ENCODE measurements at places on chromosomes 1 and 21.
A peak's percentile ranks its signal among the peaks of the same experiment; 100 is the strongest.

DNA sequence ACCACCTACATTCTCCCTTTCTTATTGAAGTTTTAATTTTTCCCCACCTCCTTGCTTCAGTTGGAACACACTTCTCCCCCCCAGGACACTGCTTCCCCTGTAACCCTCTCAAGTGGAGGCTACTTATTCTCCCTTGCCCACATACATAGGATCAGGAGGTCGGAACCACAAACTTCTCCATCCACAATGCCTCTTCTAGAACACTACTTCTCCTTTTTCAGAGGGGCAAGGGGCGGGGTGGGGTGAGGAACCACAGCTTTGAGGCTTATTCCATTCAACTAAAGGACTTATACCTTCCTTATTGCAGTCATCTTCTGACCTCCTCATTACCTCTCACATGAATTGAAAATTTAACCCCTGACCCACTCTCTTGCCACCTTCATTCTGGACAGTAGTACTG, 81.3 kb downstream of the NEK7 start:
- DNase-seq = no peak

GRCh38 chr1:101124405-101124804, 98.8 kb upstream of the DPH5 start:
- DNase-seq = no peak

DNA sequence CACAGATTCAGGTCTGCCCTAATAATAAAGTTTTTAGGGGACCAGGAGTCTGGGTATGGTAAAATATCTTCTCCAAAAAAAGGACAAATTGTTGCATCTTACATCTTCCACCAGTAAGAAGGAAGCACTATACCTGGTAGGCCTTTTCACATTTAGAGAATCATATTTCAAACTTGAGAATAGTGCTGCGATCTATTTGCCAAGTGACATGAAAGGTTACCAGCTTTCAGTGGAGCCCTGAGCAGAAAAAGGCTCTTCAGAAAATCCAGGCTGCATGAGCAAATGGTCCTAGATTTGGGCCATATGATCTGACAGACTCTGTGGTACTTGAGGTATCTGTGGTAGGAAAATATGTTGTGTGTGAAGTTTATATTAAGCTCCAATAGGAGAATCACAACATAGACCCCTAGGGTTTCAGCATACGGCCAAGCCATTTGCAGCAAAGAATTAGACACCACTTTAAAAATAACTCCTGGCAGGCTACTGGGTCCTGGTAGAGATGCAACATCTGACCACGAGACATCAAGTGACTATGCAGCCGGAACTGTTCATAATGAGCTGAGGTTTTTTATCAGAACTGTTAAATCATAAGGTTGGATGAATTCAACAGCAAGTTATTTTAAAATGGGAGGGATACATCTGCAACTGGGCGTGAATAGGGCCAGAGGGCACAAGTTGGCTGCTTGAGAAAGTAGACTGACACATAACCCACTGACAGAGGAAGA, 38.6 kb upstream of the CCDC190 start:
- no peak for DNase-seq

DNA sequence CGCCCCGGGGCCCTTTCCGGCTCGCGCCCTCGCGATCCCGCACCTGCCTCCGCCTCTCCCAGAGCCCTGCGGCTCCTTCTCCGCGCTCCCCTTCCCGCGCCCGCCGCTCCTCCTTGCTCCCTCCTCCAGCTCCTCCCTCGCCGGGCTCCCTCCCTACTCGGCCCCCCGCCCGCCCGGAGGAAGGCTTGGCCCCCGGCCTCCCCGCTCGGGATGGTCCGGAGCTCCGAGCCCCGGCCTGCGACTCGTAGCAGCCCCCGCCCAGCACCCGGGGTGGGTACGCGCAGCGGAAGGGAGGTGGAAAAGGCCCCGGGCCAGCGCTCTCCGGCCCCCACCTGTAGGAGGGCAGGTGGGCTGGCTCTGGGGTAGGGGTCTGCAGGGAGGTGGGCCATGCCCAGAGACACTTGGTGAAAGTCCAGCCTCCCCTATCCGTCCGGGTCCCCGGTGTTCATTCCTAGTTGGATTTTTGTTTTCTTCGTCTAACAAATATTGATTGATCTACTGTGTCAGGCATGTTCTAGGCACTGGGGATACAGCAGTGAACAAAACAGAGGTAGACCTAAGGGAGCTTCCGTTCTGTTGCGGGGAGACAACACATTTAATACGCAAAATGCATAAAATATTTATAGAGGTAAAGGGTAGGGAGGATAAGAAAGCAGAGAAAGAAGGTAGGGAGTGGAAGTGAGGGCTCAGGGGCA, at the start of gene HTR1D:
TSS of gene HTR1D (minus strand) at position 82 of the 695 bp plus-strand sequence. CDS start 23,283 bp downstream, outside the sequence.
- DNase-seq = no peak

GRCh38 chr1:42999308-42999707, 40.6 kb upstream of the SLC2A1 start:
- DNase-seq = no peak

GRCh38 chr1:231699784-231700183, 73.2 kb downstream of the DISC1 start:
- DNase-seq = no peak

DNA sequence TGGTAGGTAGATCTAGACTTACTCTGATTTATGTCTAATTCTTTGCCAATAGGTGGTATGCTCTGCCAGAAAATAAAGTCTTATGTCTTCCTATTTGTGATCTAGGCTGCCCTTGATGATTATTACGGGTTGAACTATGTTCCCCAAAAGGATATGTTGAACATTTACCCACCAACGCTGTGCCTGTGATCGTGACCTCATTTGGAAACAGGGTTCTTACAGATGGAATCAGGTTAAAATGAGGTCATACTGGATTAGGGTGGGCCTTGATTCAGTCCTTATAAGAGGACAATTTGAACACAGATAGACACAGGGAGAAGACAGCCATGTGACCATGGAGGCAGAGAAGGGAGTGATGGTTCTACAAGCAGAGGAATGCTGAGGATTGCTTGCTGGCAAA, 95.1 kb upstream of the BCAR3 start:
- DNase-seq = no peak

DNA sequence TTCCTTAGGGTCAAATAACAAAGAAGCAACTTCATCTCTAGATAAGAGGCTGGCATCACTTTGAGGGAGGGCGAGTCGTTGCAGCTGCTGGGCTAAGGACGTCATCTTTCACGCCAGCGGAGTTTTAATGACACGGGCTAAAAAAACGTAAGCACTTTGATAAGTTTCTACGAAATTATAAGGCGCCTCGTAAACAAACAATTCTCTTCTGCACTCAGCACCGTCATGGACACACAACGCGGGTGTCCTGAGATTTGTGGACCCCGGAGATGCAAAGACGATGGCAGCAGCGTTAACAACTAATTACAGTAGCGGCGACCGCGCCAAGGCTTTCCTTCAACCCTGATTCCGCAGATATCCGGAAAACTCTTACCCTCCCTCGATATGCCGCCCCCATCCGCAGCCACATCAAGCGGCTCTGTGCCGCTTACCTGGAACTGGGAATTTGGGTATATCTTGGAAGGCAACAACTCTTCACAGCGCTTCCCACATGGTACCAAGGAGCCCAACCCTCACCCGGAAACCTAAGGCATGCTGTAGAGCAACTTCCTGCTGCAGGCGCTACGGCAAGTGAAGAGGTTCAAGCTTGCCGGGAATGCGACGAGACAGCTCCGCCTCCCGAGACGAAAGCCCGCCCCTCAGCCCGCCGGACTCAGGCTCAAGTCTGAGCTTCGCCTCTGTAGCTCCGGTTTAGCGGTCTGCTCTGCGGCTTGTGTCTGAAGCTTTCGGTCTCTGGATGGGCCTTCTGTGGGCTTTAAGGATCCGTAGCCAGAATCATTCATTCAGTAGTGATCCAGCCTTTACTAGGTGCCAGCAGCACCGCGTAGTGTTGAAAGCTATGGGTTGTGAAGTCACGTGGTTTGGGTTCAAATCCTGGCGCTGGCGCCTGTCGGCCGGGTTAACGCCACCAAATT, at the start of gene HEATR1:
TSS of gene HEATR1 (minus strand) at position 526 of the 914 bp plus-strand sequence. CDS start at position 105, 421 bp downstream.
- DNase-seq = peak; percentile 82

DNA sequence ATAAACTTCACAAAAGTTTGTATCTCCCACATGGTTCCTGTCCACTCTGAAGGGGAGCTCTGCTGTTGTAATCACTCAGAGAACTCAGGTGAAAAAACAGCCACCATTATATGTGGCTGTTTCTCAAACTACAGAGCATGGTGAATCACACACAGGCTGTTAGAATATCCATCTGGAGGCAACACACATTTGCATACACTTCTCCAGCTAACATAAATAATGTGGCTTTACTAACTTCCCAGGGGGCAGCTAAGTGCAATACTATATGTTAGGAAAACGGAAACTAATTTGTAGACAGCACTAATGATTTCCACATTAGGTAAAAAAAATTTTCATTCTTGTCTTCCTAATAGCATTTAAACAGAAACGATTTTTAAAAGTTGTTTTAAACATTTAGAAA, 49.3 kb downstream of the PTGFR start:
- no peak for DNase-seq

DNA sequence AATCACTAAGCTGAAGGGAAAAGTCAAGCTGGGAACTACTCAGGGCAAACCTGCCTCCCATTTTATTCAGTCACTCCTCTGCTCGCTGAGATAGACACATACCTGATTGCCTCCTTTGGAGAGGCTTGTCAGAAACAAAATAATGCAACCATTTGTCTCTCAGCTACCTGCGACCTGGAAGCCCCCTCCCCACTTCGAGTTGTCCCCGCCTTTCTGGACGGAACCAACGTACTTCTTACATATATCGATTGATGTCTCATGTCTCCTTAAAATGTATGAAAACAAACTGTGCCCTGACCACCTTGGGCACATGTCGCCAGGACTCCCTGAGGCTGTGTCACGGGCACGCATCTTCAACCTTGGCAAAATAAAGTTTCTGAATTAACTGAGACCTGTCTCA, 21.5 kb upstream of the HPDL start:
- no peak for DNase-seq

DNA sequence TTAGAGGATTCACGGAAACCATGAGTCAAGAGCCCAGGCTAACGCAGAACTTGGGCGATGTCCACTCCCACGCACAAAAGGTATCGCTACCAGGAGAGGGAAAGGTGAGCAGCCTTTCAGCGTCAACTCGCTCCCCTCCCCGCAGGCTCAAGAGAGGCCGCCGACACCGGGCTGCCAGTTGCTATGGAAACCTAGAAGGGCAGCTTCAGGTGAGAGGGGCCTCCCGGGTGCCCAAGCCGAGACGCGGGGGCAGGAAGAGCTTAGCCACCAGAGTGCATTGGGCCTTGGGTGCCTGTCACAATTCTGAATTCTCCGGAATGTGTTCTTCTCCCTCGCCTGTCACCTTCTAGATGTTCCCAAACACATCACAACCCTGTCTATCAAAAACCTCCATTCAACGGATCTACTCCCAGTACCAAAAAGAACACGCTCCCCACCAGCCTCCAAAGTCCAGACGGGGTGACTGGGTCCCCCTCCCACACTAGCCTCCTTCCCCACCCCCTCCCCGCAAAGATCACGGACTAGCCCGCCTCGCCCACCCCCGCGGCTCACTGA, 694 bp downstream of the MEAF6 start:
- DNase-seq = peak; percentile 45

GRCh38 chr1:43529206-43529731, 1.4 kb upstream of the PTPRF start:
- peak; percentile 42 for DNase-seq

GRCh38 chr1:45314266-45314665, 12.4 kb upstream of the HPDL start:
- no peak for DNase-seq

DNA sequence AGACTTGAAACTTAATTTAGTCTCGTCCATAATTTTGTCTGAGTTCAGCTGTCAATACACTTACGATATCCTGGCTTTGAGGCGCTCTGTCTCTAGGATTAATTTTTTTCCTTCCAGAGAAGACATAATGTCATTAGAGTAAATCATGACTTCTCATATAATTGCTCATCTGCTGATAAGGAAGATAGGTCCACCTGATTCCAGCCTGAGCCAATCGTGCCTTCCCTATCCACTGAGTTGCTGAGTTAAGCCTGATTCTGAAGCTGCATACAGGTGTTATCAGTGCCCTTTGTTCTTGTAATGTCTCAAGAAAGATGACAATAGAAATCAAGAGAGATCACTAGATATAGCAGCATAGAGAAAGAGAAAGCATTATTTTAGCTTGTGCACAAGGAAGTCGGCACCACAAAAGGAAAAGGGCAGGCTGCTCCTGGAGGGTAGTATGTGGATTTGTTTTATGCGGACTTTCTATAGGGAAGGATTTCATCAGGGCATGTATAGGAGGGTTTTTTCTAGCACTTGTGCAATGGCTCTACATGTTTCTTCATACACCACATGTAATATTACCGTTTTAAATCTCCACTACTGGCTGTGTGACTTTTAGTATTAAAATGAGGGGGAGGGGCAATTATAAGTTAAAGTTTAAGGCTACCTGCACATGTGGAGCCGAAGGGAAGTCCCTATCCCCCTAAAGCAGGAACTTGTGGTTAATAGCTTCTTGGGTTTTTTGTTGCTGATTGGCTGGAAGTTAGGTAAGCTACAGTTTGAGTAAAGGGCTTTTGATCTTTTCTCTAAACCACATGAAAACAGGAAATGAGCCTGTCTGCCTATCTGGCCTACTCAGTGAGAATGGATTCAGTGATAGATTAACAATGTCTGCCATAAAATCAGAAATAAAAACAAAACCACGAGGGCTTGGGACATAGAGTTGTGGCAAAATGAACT, 133.4 kb downstream of the PLPPR5 start:
- DNase-seq = no peak

GRCh38 chr1:118252624-118253023, 67.6 kb upstream of the SPAG17 start:
- DNase-seq = no peak

GRCh38 chr21:45699251-45699942, 55.9 kb downstream of the PCBP3 start:
- no peak for DNase-seq

DNA sequence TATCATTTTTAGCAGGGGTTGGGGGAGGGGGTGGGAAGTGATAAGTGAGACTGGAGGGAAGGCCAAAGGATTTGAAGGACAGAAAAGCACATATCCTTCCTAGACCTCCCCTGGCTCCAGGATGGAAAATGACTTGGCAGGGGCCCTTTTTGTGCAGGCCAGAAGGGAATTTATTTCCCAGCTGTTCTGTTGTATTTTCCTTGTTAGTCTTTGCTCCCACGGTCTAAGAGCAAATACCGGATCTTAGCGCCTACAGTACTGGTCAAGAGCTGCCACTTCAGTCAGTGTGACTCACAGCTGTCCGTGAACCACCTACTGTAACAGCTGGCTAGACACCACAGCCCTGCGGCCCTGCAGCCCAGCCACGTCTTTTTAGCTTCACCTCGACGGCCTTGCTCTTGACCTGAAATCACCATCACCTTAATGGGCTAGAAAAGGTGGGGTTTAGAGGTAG, 51.0 kb upstream of the ERRFI1 start:
- no peak for DNase-seq

- DNase-seq = no peak
Observed at GRCh38 chr1:225299624-225300023, 128.2 kb downstream of the LBR start.

DNA sequence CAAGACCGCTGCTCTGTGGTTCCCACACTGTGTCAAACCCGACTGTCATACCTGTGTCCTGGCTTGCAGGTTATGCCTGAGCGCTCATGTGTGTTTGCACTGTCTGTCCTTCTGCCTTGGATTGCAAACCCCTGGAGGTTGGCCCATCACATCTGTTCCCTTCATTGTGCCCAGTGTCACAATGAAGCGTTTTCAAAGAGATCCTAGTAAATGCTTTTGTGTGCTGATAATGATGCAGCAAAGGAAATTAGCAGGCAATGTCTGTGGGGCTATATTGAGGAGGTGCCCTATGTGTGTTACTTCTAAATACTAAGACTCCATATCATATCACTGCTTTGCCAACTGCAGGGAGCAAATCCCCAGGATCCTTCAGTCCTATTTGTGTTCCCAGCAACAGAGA, 424.4 kb upstream of the NFIA start:
- DNase-seq = no peak
